ENCODE measurements at places on chromosomes 16 and 17.

GRCh38 chr16:67718668-67719047 lies 458 bp downstream of the GFOD2 start:
- DNase-seq, result no peak

- no peak for DNase-seq
These were observed 126.0 kb upstream of the GOT2 start for GRCh38 chr16:58859958-58860669.

GRCh38 chr16:19177111-19177739 lies 9.2 kb downstream of the SYT17 start:
- no peak for DNase-seq

DNA sequence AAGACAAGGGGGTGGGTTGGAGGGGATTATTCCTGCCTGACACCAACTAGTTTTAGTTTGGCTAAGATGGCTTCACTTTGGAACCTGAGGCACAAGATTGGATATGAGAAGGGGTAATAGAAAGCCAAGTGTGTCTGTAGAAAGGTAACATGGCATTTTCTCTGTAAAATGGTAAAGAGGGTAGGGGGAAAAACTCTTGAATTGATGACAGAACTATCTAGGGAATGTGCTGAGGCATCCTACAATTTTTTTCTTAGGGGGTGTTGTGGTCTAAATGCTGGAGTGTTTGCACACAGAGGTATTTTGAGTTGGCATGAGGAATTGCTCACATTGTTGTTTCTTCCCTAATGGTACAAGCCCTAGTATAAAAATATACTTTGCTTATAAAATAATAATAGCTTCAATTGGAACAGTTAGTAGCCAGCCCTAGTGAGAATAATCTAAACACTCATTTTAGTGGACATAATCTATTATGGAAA lies 25.8 kb downstream of the YPEL2 start:
- no peak for DNase-seq

- no peak for DNase-seq
These were observed 219.7 kb downstream of the TMEM114 start for GRCh38 chr16:8370374-8371270.

DNA sequence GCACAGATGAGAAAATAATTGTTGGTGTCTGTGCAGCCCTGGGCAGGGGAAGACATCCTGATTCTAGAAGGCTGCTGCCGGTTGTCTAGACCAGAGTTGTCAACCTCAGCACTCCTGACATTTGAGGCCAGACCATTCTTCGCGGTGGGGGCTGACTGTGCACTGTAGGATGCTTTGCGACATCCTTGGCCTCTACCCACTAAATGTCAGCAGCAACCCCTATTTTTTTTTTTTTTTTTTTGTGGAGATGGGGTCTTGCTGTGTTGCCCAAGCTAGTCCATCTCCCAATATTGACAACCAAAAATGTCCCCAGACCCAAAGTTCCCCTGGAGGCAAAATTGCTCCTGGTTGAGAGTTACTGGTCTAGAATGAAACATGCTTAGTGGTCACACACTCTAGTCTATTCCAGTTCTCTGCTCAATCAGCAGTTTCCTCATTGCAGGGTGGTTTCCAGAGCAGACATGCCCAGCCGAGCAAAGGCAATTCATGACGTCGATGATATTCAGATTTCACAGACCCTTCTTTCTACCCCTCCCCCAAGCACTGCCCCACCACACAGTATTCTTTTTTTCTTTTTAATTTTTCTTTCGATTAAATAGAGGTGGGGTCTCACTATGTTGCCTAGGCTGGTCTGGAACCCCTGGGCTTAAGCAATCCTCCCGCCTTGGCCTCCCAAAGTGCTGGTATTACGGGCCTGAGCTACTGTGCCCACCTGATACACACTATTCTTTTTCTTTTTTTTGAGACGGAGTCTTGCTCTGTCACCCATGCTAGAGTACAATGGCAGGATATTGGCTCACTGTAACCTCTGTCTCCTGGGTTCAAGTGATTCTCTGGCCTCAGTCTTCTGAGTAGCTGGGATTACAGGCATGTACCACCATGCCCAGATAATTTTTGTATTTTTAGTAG lies 9.0 kb downstream of the C17orf99 start:
- DNase-seq, result peak; percentile 73

DNA sequence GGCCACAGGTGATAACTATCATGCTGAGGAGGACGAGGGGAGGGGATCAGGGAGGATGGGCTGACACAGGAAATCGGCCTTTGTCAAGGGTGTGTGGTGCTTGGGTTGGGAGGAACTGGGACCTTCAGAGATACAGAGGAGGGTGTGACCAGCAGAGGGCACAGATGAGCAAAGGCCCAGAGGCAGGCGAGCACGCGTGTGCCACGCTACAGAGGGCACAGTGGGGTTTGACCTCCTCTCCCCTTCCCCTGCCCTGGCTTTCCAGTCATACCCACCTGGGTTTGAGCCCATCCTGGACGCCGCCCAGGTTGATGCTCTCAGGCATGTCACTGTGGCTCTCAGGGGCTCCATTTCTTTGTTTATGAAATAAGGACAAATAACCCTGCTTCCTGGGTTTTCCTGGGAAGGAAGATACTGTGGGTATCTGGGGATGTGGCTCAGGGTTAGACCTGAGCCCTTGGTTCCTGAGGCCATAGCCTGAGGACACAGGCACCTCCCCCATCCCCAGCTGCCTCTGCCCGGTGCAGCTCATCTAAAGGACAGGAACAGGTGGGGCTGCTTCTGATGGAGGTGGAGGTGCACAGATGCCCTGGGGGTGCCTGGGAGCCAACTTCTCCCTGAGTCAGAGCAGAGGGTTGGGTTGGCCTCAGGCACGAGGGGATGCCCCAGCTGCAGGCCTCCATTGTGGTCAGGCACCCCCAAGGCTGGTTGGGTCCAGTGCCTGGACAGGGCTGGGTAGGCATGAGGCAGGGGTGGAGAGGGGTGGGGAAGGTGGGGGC lies 51.8 kb downstream of the BEAN1 start:
- peak; percentile 80 for DNase-seq

DNA sequence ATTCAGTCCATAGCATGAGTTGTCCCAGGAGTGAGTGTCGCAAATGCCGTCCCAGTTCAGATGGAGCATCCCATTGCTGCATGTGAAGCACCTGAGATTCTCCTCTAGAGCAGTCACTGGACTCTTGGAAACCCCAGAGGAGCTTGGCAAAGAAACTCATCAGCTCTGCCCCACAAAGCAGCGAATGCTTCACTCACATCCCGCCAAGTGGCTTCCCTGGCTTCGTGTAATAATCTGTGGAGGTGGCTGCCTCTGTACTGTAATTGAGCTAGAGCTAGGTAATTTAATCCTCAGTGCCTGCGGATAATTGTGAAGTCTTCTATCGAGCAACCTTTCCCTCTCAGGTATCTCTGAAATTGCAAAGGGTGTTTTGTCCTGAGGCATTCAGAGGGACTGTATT lies 107.1 kb downstream of the SNX29 start:
- no peak for DNase-seq

- DNase-seq, result no peak
These were observed 122.0 kb downstream of the COPRS start for GRCh38 chr17:31736855-31737625.

- DNase-seq, result no peak
These were observed 22.3 kb downstream of the SYCE1L start for GRCh38 chr16:77221482-77221881.

DNA sequence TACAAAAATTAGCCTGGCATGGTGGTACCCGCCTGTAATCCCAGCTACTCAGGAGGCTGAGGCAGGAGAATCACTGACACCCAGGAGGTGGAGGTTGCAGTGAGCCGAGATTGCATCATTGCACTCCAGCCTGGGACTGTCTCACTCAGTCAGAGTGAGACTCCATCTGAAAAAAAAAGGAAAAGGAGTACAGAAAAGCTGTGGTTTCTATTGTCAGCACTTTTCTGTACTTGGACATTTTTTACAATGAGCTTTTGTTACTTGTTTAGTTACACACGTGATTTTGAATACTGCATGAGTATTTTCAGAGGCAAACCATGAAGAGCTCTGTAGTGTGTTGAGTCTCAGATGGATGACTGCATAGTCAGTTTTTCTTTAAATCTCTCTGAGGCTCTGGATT lies 26.3 kb downstream of the ZC3H18 start:
- DNase-seq, result no peak

GRCh38 chr17:50067996-50068395 lies 12.1 kb downstream of the ITGA3 start:
- DNase-seq, result peak; percentile 33

- no peak for DNase-seq
These were observed 8.0 kb downstream of the ELOB start for GRCh38 chr16:2769100-2769529.

GRCh38 chr17:57881783-57882351 lies 32.0 kb upstream of the MRPS23 start:
- DNase-seq, result no peak

- no peak for DNase-seq
These were observed 50.0 kb downstream of the CYB5B start for GRCh38 chr16:69474408-69474807.

DNA sequence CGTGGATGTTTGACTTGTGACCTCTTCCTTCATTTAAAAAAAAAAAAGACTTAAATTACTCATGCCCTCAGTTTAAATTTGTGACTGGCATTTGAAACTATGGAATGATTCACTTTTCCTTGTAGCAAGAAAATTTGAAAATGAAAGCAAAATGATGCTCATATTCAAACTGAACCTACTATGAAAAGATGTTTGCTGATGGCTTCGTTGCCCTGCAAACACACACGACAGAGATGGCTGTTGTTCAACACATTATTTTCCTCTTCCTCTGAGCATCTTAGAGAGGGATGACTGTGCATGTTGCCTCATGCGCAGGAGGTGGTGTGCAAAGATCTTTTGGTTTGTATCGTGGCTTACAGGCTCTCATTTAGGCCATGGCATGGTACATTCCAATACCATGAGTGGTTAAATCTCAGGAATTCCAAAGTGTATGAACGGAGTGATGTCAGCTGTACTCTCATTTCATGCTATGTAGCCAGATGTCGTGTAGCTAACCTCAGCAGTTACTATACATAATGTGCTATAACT lies 164.5 kb downstream of the PRKCA start:
- DNase-seq, result no peak

GRCh38 chr17:59490216-59490615 lies 75.2 kb upstream of the DHX40 start:
- DNase-seq, result no peak

DNA sequence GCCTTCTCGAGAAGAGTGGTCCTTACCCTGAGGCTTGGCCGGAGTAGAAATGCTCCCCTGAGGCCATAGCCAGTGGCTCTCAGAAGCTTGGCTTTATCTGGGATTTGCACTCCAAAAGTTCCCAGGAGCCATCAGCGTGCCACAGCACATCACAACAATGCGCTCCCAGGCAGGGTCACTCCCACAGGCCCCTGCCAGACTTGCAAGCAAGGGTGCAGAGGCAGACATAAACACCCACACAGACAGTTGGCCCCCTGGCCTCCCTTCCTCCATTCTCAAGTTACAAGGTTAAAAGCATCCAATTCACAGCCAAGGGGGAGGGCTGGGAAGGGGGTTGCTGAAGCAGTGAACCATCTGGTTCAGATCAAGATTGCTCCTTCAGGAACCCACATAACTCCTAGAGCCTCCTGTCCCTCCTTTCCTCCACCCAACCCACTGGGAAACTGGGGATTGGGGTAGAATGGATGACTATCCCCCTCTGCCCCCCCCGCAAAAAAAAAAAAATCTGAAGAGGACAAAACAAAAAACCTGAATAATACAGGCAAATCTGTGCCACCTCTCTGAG lies 1.8 kb downstream of the ST3GAL2 start:
- no peak for DNase-seq

DNA sequence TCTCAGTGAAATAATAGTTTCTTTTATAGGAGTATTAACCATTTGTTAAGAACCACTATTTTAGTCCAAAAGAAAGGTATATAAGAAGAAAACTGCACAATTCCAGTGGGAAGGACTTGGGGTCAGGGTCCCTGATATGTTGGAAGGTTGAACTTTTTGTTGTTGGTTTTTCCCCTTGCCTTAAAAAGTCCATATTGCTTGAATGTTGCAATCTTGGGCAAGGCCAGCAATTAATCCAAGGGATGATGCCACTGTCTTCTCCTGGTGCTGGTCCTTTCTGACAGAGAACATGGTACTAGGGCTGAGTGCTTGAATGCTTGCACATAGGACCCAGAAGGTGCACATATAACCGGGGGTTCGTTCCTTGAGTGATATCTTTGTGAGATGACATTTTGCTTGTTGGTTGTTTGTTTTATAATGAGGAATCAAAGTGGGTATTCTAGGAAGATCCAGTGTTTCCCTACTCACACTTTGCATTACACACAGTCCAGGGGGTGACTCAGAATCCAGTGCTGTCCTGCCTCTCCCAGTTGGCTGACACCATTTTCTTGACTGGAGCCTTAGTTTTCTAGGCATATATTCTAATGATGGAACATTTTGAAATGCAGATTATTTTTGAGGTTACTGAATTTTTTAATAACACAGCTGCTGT lies 54.9 kb downstream of the SIAH1 start:
- no peak for DNase-seq

DNA sequence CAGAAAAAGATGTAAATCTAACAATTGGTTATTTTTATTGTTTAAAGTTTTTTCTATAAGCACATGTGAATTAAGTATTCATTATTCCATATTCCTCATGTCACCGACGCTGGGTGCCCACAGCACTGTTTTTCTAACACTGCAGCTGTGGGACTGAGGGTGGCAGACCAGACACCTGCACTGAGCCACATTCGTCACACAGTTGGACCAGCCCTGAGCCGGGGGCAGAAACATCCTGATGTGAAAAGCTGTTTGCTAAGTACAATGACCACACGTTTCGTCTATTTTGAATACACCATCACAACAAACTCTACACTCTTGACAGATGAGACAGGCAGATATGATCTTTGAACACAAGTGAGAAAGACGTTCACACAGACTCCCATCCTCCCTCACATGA lies 749.5 kb downstream of the KCNJ18 start:
- no peak for DNase-seq

- DNase-seq, result peak; percentile 71
These were observed at the start of gene MMP2 for GRCh38 chr16:55478827-55479429. Gene MMP2 (plus strand): TSS chr16:55479198. CDS start chr16:55479480, 282 bp downstream.

- no peak for DNase-seq
These were observed 406.3 kb upstream of the RBFOX1 start for GRCh38 chr16:6926341-6926740.

DNA sequence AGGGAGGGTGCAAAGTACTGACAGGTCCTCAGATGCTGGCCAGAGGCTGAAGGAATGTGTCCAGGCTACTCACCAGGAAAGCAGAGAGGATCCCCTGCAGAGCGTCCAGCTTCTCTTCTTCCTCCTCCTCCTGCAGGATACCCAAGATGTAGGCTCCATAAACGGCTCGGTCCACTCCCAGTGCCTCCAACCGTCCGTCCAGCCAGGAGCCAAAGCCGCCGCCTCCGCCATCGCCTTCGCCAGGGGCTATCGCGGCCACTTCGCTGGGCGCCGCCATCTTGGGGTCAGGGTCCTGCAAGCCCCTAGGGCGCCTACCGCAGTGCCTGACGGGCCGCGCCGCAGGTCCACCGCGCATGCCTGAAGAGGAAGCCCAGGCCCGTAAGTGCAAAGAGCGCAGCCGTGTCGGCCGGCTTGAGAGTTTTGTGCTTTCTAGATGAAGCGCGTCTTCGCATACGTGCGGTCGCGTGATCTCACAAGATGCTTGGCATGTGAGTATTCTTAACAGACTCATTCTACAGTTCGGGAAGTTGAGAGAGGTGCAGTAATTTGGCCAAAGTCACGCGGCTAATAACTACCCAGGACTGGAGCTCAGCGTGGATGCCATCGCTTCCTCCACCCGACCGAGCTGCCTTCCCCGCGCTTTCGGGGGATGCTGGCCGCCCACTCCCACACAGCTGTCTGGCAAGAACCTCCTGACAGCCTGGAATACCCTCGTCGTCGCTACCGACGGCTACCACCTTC lies at the start of gene CCDC43:
CCDC43 (minus strand) TSS at position 300 of the 741 bp plus-strand sequence; CDS start at position 277, 23 bp downstream.
- DNase-seq, result peak; percentile 94

GRCh38 chr17:1943436-1943831 lies 81.7 kb downstream of the RTN4RL1 start:
- DNase-seq, result no peak
